Activated CD4-positive, alpha-beta T cell treated with anti-CD3 and anti-CD28 coated beads for 24 hours (primary cell): ENCODE measurements at places on chromosomes 1 and 21.

GRCh38 chr21:37974081-37974480 lies 57.8 kb upstream of the KCNJ6 start:
- DNase-seq, result no peak

DNA sequence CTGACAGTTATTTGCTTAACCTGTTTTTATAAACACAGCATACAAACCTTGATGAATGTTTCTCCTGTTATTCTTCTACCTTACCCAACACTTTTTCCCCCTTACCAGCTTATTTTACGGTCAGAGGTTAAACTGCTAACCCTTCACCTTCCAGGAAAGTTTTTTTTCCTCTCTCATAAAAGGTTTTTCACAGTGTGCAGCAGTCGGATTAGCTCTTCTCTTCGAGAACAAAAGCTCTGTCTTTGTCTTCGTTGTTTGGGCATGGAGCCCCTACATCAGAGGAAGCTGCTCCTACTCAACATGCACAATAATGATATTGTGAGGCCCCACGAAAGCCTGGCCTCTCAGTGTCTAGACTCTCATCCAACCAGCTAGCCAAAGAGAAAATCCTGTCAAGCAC lies 42.0 kb downstream of the DENND1B start:
- DNase-seq, result no peak

GRCh38 chr1:161506336-161507223 lies 1.3 kb downstream of the FCGR2A start:
- DNase-seq, result no peak

- no peak for DNase-seq
These were observed 14.6 kb upstream of the AHDC1 start for GRCh38 chr1:27618341-27619082.

DNA sequence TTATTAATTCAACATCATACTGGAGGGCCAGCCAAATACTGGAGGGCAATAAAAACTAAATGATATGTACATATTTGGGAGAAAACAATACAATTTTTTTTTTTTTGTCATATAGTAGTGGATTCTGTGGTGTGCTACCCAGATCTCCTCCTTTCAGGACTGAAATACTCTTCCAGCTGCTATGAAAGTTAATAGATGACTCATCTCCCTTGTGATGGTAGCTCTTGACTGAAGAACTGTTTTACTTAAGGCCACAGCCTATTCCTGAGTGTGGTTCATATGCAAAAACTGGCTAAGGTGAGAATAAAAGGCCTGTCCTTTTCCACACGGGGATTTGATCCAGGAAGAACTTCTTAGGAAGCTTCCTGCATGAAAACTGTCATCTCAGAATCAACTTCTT lies 307.9 kb downstream of the HLX start:
- no peak for DNase-seq

GRCh38 chr1:161981126-161981525 lies 42.5 kb downstream of the OLFML2B start:
- DNase-seq, result no peak
